Ecto neural progenitor cell (in vitro differentiated cells): ENCODE measurements at places on chromosomes 6 and 20.

- no peak for DNase-seq
Observed at GRCh38 chr6:55560290-55560885, 18.6 kb downstream of the HMGCLL1 start.

DNA sequence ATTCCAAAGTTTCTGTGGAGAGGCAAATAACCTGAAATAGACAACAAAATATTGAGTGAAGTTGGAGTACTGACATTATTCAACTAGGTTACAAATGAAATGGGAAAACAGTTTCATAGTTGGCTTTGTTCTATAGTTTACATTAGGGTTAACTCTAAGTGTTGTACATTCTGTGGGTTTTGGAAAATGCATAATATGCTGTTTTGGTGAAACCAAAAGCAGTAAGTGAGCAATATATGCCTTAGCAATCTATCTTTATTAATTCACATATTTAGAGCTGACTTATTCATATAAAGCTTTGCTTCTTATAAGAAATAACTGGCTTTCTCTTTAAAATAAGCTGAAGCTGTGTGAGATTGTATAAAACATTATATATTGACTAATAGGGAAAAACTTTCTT lies 157.5 kb upstream of the AHI1 start:
- DNase-seq: no peak

DNA sequence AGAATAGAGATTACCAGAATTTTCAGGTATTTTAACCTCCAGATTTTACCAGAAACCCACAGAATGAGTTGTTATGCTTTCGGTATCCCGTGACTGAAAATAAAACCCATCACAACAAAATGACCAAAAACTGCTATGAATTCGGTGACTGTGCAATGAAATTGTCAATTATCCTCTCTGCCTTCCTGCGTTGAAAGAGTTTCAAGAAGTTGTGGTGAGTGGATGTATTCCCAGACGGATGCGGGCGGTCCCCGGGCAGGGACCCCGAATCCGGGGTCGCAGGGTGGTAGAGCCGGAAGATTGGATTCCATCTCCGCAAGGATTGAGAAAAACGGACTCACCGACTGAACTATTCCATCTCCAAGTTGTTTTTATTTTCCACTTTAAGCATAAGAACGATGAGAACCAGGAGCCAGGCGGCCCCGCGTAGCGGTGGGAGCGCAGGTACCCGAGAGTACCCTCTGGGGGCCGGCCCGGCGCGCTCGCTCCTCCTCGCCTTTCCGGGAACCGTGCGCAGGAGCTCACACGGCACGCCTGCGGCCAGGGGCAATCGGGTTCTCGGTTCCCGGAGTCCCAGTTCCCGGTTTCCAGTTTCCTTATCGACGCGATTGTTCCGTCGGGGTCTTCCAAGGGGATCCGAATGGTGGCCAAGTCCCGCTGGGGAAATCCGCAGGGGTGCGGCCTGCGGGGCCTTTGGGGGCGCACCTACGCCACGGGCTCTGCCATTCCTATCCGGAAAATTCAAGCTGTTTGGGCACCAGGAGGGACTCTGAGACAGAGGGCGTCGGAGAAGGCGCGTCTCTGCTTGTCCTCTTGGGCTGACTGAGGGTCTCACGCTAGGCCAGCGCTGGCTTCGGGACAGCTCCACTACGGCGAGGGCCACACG lies 104.9 kb upstream of the PRDM1 start:
- peak; percentile 55 for DNase-seq

DNA sequence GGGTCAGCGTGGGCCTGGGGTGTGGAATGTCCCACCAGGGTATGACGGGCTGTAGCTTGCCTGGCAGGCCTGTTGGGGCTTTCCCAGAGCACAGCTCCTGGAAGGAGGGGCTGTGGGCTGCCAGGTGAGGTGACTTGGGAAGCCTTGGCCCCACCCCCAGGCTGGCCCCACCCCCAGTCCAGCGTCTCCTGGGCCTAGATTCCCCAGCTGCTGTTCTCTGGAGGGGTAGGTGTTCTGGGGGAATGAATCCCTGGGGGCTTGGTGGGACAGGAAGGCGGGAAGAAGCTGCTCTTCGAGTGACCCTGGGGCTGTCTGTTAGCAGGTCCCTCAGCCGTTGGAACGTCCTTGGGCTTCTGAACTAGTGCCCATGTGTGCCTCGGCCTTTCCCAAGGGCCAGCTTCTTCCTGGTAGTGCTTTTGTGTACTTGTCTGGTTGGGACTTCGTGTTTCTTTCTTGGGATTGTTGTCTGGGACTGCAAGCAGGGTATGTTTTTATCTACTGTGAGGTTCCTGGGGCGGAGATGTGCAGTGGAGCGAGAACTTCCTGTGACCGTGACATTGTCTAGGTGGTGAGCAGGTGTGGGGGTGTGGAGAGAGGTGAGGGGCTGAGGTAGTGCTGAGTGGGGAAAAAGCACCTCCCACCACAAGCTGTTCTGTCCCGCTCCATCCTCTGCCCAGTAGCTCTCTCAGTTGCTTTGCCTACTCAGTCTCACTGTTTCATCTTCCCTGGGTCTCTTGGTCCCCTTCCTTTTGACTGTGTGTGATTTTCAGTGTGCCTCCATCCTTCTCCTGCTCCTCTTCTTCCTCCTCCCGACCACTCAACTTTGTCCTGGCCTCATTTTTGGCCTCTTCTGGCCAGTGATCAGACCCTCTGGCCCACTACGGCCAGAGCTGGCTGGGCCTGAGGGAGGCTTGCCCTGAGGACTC lies 1.3 kb upstream of the DDR1 start:
- DNase-seq: peak; percentile 76

DNA sequence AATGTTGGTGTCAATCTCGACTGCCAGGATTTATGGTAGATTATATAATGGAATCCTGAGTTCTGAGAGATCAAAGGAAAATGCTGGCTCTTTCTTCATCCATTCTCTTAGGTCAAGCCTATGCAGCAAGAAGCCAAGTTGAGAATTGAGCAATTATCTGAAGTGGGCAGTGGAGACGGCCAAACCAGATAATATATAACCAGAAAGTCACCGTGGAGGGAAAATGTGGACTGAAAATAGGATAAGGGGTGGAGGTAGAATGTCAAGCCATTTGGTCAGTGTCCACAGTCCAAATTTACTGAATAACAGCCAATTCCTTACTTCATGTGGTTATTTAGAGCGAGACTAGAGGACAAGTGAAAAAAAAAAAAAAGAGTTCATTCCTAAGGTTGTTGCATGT lies 107.8 kb upstream of the ESR1 start:
- no peak for DNase-seq

GRCh38 chr6:52671676-52672075 lies 763 bp downstream of the TMEM14A start:
- no peak for DNase-seq

GRCh38 chr6:141729146-141729545 lies 403.6 kb upstream of the GJE1 start:
- DNase-seq: no peak

- no peak for DNase-seq
Observed at GRCh38 chr6:145815309-145816274, 997 bp upstream of the FBXO30 start.

- DNase-seq: no peak
Observed at GRCh38 chr6:89282749-89283148, 32.4 kb downstream of the GABRR2 start.

- no peak for DNase-seq
Observed at GRCh38 chr6:53524455-53524815, 20.5 kb downstream of the GCLC start.

DNA sequence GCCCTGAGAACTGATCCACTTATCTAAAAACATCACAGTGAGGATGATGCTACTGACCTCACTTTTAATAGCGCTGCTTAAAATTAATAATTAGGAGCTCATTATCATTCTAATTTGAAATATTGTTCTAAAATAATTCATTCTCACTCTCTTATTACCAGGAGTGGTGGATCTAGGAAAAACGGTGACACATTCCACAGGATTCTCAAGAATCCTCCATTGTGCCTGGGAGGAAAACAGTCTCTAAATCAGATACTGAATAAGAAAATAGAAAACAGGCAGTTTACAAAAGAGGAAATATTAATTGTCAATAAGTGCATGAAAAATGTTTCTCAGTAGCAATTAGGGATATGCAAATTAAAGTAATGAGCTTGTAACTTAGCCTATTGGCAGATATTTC lies 187.4 kb downstream of the TENT5A start:
- DNase-seq: no peak

DNA sequence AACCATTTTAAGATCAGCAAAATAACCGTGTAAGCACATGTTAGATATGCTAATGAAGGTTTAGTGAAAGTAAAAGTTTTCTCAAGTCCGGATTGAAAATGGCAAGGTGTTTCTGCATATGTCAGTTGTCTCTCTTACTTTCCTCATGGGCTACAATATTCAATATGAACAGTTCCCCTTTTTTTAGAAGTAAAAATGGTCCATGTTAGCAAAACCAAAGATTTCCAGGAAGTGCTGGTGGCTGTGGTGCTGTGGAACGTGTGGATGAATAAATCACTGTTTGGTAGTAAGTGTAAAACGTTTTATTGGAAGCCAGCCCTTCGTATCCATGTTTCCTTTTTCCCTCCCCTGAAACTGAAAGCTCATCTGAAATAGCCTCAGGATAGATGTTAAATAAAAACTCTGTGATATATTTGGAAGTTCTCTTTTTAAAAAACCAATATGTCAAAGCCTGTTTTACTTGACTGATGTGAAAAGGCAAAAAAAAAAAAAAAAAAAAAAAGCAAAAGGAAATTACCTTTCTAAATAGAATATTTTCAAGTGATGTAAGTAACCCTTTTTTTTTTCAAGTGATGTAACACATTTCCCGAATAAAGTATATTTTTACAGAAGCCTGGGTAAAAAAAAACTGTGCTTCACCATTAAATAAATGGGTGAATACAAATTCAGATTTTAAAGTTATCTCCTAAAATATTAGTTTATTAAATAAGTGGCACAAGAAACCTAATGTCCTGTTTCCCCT lies 41.9 kb downstream of the PLEKHG1 start:
- DNase-seq: no peak

GRCh38 chr20:3412600-3413392 lies 5.3 kb upstream of the DNAAF9 start:
- no peak for DNase-seq

GRCh38 chr6:93749191-93749590 lies 329.8 kb upstream of the EPHA7 start:
- no peak for DNase-seq

GRCh38 chr20:48620154-48620506 lies 207.7 kb downstream of the PREX1 start:
- no peak for DNase-seq

GRCh38 chr20:10501402-10501801 lies 66.3 kb downstream of the SLX4IP start:
- DNase-seq: no peak

DNA sequence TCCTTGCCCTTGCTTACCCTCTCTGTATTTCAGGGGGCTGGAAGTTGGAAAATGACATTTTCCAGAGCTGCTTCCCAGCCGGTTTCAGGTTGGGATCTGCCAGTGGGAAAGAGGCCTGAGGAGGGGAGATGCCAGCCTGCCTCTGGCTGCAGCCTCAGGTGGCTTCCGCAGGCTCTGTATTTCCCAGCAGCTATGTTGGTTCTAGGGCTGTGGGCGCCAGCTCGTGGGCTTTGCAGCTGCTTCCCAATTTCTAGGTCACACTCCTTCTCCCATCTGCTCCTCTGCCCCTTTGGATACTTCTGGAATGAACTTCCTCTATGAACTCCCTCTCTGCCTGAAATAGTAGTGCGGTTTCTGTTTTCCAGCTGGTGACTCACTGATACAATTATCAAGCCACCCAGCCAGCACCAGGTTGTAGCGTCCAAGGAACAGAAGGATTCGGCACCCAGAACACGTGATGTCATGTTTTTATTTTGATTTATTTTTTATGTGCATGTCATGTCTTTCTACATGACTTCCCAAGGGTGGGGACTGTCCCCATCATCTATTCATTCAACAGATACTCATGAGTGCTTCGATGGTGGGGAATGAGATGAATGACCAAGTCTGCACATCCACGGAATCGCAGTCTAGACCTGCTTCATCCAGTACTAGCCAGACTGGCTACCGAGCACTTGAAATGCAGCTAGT lies 38.0 kb downstream of the TGM2 start:
- DNase-seq: no peak

DNA sequence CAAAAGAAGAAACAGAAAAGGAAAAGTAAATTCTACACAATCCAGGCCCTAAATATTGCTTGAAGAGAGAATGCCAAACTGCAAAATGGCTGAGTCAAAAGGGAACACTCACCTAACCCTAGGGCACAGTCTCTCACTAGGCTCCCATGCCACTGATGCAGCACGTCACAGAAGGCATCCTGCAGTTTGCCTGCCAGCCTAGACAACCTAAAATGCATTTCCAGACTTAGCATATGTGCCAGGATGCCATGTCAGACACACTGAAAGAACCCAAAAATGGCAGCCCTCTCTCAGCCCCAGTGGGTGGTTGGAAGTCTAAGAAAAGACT lies 10.6 kb upstream of the SIRPD start:
- no peak for DNase-seq

GRCh38 chr6:98634569-98634968 lies 199.8 kb upstream of the POU3F2 start:
- no peak for DNase-seq

DNA sequence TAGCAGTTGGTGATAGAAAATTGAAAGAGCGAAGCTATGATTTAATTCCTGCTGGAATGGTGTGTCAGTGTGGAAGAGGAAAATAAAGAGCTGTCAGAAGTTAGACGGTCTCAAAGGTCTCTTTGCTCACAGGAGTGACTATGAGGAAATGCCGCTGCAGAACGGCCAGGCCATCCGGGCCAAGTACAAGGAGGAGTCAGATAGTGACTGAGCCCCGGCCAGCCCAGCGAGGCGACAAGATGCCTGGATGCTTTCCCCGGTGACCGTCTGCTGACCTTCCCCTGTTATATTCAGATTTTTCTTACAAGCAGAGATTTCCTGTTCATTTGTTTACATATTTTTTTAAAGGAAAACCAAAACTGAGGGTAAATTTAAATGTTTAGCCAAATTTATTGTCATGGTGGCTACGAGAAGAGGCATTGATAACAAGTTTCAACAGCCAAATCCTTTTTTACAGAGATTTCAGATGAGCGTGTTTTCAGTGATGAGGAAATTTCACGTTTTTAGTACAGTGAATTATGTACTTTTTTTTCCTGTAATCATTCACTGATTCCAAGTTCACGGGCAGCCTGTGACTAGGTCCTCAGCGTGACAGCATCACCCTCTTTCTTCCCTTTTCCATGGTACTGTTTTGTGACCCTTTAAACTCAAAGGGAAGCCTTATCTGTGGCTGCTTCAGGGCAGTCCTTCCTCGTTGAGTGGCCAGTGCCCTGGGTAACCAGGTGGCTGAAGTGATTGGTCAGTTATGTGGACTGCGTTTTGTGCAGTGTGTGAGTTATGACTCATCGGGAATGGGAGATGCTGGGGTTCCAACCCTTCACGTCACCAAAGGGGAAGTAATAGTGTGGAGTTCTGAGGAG lies 12.6 kb downstream of the DYNLT1 start:
- DNase-seq: no peak

GRCh38 chr6:18431581-18431980 lies 44.4 kb downstream of the RNF144B start:
- DNase-seq: no peak
